ENCODE measurements at places on chromosomes 6 and 20.

GRCh38 chr6:36594816-36595643 lies 868 bp downstream of the SRSF3 start:
- DNase-seq: no peak

DNA sequence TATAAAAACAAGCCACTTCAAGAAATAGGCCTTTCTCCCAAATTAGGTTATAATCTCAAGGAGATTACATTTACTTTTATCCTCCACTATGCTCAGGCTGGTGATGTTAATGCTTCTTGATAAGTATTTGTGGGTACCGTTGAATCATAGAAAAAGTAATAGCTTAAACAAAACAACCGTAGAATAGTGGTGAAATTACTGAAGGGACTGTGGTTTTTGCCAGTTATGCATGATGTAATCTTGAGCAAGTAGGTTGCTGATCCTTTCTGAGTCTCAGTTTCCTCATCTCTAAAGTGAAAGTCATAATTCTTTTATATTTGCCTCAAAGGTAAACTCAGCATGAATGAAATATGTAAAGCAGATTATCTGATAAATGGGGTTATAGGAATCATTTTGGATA lies 187.3 kb upstream of the JAG1 start:
- no peak for DNase-seq

DNA sequence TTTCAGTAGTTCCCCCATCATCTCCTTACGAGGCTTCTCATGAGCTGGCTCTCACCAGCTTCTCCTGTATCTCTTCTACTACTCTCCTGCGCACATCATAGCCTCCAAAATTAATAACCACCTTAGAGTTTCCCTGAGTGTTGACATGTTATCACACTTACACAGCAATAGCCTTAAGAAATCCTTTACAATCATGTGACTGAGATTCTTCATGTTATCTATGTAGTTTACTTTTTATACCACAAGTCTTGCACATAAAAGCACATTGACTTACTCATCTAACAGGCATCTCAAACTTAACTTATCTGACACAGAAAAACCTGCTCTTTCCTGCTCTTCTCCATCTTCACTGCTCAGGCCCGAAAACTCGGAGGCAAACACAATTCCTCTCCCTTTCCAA lies 103.7 kb upstream of the TAB2 start:
- DNase-seq: no peak

- no peak for DNase-seq
Observed at GRCh38 chr20:32440069-32440757, 82.1 kb downstream of the ASXL1 start.

DNA sequence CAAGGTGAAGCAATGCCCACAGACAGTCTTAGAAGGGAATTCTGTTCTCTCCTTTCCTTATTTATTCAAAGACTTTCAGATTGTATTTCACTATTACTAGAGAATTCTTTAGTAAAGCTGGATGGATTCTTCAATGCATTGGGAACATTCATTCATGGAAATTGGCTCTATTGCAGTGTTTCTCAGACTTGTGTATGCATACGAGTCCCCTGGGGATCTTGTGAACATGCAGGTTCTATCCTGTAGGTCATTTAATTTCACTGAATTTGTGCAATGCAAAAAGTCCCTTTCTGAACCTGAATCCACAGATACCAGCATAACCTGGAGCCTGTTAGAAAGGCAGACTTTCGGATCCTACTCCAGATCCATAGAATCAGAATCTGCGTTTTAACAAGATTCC lies 160.9 kb upstream of the AHI1 start:
- no peak for DNase-seq

- DNase-seq: no peak
Observed at GRCh38 chr6:33658982-33659689, 38.0 kb downstream of the ITPR3 start.

DNA sequence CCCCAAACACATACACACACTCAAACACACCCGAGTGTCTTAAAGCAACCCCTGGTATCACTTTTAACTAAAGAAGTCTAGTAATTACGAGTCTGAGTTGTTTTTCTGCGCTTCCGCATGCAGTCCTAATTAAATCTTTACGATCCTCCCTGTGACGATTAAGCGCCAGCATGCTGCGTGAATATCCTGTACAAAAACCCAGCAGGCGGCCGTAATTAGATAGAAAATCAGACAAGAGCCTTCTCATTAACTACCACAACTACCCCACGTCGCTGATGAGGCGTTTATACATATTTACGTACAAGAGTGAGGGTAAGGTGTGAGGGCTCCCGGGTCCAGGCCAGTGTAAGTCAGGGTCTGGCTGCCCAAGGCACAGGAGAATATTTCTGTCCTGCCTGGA lies 8.1 kb downstream of the TFAP2B start:
- DNase-seq: no peak

Data from KG1 (cell line).